ENCODE measurements at places on chromosomes 2 and 18. TPM values are rescaled to one million over a fixed set of nuclear protein-coding genes. Genes with fewer than 3 reads are reported as not detected.

FAM124B gene
- total RNA-seq = 1.8 TPM

SLC66A2 gene
- 37.6 TPM for total RNA-seq

NEU2 gene
- not detected for total RNA-seq

SRSF7 gene
- 119 TPM for total RNA-seq

ERCC3 gene
- total RNA-seq = 39.1 TPM

UPP2 gene
- not detected for total RNA-seq

CREG2 gene
- total RNA-seq = 8.4 TPM

CYBRD1 gene
- total RNA-seq = 383 TPM

MBD1 gene
- total RNA-seq = 93.1 TPM

TNFAIP6 gene
- total RNA-seq = 0.78 TPM

- no peaks in the 10 kb centered on the region for H3K27me3 ChIP-seq
- H3K36me3 ChIP-seq = no peaks in the 10 kb centered on the region
Measured at GRCh38 chr18:36602620-36603019, 226.2 kb downstream of the TPGS2 start.

DNA sequence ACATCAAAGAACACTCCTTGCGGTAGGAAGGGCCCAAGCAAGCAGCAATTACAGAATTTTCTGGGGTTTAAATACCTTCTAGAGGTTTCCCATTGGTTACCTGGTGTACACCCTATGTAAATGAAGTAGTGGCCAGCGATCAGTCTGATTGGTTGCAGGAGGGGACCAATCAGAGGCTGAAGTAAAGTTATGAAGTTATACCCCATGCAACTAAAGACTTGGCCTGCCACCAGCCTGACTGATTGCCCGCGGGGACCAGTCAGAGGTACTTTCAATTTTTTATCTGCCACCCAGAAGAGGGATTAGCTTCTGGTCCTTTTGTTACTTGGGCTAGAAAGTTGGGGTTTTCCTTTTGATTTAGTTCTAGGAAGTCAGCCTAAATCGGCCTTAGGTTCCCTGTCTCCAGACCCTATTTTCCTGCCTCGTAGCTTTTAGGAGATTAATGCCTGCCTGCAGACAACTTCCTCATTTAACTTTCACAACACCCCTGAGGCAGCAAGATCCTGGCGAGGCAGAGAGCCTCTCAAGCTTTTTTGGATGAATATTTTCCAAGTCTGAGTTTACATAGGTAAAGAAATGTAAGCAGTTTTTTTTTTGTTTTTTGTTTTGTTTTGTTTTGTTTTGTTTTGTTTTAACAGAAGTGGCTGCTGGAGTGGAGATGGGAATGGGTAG is 1.5 kb upstream of the DGUOK start:
- H3K4me1 ChIP-seq = peaks cover 38% of the 10 kb centered on the region
- H3K27ac ChIP-seq = no peak overlapping the region
- DNase-seq = no peak
- no peak overlapping the region for H3K4me3 ChIP-seq
- H3K27me3 ChIP-seq = no peaks in the 10 kb centered on the region

DNA sequence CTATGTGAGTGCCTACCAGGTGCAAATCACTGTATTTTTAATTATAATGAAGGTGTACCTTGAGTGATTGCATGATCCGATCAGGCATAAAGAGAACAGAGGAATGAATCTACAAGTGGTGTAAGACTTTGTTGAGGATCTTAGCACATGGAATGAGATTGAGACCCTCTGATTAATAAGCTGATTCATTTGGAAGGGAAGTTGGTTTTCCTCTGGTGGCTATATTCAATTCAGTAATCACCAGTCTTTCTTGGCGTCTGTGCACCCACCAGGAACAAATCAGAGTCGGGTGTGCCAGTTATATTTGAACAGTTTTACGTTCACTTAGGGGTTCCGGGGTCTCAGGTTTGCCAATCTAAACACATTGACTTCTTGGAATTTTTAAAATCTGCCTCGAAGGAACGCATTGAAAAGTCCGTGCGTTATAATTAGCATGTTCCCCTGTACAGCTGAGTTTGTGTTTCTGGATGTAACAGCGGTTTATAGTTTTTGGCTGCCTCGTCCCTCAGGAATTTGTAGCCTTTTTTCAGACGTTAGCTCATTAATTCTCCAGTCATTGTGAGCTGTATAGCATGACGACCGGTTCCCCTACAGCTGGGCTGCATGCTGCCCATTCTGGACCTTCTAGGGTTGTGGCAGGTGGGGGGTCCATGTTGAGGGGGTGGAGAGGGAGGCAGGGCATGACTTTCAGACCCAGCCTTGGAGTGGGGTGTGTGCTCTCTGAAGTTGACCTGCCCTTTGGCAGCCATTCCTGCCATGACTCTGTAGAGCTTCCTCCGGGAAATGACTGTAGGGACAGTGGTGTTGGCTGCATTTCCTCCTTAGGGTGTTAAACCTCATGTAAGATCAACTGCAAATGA is 20.3 kb downstream of the MYO1B start:
- H3K4me3 ChIP-seq = no peak overlapping the region
- peaks cover 21% of the 10 kb centered on the region for H3K4me1 ChIP-seq
- H3K36me3 ChIP-seq = no peaks in the 10 kb centered on the region
- DNase-seq = no peak
- H3K27me3 ChIP-seq = no peaks in the 10 kb centered on the region

DNA sequence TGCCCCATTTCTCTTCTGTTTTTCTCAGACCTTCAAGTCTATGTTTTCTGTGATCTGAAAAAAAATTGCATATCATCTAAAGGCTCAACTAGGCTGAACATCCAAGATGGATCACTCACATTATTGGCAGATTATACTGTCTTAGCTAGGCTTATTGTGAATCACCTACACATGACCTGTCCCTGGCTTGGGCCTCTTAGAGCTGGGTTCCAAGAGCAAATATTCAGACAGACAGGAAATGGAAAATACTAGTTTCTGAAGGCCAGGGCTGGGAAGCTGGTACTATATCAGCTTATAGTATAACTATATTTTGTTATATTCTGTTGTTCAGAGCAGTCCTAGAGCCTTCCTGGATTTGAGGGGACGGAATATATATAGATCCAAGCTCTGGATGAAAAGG is 90.3 kb downstream of the PIK3C3 start:
- H3K4me3 ChIP-seq = no peak overlapping the region
- H3K27ac ChIP-seq = no peak overlapping the region
- H3K4me1 ChIP-seq = no peaks in the 10 kb centered on the region
- no peaks in the 10 kb centered on the region for H3K27me3 ChIP-seq
- H3K36me3 ChIP-seq = peaks cover 41% of the 10 kb centered on the region
- no peak for DNase-seq

GRCh38 chr2:219025637-219026585 is 15.4 kb downstream of the CFAP65 start:
- H3K4me3 ChIP-seq = no peak overlapping the region
- no peaks in the 10 kb centered on the region for H3K36me3 ChIP-seq
- peaks cover 3% of the 10 kb centered on the region for H3K4me1 ChIP-seq
- H3K27ac ChIP-seq = no peak overlapping the region
- DNase-seq = no peak

DNA sequence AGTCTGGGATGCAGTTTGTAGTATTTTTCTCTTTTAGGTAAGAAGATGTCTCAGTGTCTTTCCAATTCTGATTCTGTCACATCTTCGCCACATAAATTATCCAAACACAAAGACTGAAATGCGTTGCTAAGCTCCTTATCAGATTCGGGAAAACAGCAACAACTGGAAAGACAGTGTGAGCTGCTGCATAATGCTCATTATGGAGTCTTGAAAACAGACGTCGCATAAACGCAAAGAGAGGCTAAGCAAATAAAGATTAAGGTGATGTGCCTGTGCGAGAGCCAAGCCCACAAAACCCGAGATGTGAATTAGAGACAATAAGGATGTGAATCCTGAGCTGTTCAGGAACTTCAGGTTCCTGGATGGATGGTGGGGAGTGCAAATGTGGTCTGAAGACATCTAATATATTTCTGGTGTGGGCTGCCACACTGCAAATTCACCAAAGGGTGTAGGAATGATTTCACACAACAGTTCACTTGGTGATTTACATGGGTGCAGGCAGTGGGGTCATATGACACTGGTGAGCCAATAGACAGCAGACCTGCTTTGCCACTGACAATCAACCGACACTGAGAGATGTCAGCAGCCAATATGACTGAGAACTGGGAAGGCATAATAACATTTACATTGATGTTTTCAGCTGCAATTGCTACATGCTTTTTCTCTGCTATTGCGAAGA is 195.8 kb downstream of the MTX2 start:
- no peaks in the 10 kb centered on the region for H3K36me3 ChIP-seq
- no peaks in the 10 kb centered on the region for H3K27me3 ChIP-seq
- no peak overlapping the region for H3K4me3 ChIP-seq
- H3K4me1 ChIP-seq = no peaks in the 10 kb centered on the region
- DNase-seq = no peak

- no peak overlapping the region for H3K27ac ChIP-seq
- no peaks in the 10 kb centered on the region for H3K4me1 ChIP-seq
- peak; percentile 24 for DNase-seq
- H3K36me3 ChIP-seq = no peaks in the 10 kb centered on the region
- H3K27me3 ChIP-seq = no peaks in the 10 kb centered on the region
Measured at GRCh38 chr2:169258045-169258601, 104.2 kb downstream of the LRP2 start.

- H3K4me3 ChIP-seq = no peak overlapping the region
- H3K36me3 ChIP-seq = no peaks in the 10 kb centered on the region
Measured at GRCh38 chr18:78699499-78699898, 280.1 kb upstream of the SALL3 start.

GRCh38 chr2:105125428-105125827 is 87.6 kb downstream of the MRPS9 start:
- no peak for DNase-seq
- no peaks in the 10 kb centered on the region for H3K36me3 ChIP-seq
- H3K27ac ChIP-seq = no peak overlapping the region
- H3K4me3 ChIP-seq = no peak overlapping the region
- no peaks in the 10 kb centered on the region for H3K27me3 ChIP-seq
- no peaks in the 10 kb centered on the region for H3K4me1 ChIP-seq

DNA sequence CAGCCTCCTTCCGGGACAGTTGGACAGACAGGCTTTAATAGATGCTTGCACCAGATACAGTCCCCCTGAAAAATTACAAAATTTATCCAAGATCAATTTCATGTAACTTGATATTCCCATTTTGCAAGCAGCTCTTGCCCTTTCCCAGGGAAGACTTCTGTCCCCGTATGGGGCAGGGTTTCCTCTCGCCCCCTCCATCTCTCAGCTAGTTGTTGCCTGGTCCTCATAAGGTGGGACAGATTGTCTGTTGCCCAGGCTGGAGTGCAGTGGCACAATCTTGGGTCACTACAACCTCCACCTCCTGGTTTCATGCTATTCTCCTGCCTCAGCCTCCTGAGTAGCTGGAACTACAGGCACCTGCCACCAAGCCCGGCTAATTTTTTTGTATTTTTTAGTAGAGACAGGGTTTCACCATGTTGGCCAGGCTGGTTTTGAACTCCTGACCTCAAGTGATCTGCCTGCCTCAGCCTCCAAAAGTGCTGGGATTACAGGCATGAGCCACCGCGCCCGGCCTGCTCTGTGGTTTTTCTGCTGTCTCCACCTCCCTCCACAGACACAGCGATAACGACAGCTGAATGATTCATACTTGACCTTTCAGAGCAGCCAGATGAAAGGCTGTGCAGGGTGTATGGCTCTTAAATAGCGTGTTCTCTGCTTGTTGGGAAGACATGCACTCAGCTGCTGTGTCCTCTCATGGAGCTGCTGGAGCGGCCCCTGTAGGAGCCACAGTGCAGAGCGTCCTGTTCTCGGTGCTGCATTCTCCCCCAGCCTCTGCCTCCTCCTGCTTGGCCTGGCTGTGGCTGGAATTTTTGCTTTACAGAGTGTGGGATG is 61.4 kb downstream of the TTC39C start:
- H3K4me3 ChIP-seq = no peak overlapping the region
- peaks cover 5% of the 10 kb centered on the region for H3K4me1 ChIP-seq
- DNase-seq = peak; percentile 36
- no peak overlapping the region for H3K27ac ChIP-seq
- H3K27me3 ChIP-seq = no peaks in the 10 kb centered on the region

- peaks cover 4% of the 10 kb centered on the region for H3K4me1 ChIP-seq
- H3K4me3 ChIP-seq = no peak overlapping the region
- H3K36me3 ChIP-seq = no peaks in the 10 kb centered on the region
- no peak overlapping the region for H3K27ac ChIP-seq
- peak; percentile 79 for DNase-seq
Measured at GRCh38 chr2:121095257-121096080, 189.5 kb downstream of the TFCP2L1 start.

DNA sequence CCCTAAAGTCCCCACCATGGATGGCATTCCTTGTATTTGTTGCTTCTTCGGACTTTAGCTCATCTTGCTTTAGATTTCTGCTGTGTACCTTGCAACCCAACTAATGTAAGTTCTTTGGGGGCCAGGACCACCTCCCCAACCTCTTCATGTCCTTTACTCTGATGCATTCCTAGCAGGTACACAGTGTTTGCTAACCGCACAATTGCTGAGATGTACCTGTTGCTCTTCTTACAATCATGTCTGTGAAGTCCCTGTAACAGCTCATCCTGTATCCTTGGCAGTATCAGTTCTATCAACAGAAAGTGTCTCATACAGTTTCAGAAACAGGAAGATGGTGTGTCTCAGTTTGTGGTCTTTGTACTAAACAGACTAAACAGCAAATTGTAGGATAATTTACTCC is 24.1 kb downstream of the ST8SIA3 start:
- no peak for DNase-seq
- H3K4me3 ChIP-seq = no peak overlapping the region
- H3K27ac ChIP-seq = no peak overlapping the region
- no peaks in the 10 kb centered on the region for H3K4me1 ChIP-seq
- no peaks in the 10 kb centered on the region for H3K36me3 ChIP-seq
- no peaks in the 10 kb centered on the region for H3K27me3 ChIP-seq

DNA sequence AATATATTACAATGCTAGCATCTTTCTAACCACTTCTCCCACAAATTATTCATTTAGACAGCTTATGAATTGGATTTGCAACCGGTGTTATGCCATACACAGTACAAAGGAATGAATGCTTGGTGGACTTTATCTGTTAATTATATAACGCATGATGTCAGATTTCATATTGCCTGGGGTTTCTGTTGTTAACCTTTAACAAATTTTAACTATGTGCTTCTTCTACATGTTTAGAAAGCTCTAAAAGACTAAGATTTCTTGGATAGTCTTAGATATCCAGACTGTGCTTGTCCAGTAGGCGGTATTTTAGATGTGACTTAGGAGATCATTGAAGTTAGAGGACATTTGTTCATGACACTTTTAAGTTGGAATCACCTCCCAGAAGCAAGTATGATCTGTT is 976.3 kb downstream of the TMEM182 start:
- no peak overlapping the region for H3K27ac ChIP-seq
- H3K36me3 ChIP-seq = no peaks in the 10 kb centered on the region
- H3K27me3 ChIP-seq = no peaks in the 10 kb centered on the region
- DNase-seq = no peak

DNA sequence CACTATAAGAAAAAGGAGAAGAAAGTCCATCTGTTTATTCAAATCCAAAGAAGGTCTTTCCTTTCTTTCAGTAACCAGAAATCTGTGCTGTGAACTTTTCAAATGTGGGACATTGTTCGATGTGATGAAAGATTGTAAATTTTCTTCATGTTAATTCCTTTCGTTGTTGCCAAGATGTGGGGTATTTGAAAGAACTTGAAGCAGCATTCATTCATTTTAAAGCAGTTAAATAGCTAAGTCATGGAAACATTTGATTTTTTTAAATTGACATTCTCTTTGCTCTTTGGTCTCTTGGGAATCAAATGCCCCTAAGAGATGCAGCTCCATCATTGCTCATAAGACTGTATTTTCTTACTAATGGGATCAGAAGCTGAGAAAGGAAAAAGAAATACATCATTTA is 93.7 kb upstream of the EHBP1 start:
- no peaks in the 10 kb centered on the region for H3K27me3 ChIP-seq
- H3K27ac ChIP-seq = no peak overlapping the region
- H3K4me1 ChIP-seq = no peaks in the 10 kb centered on the region

GRCh38 chr2:43537137-43537536 is 58.7 kb downstream of the THADA start:
- no peaks in the 10 kb centered on the region for H3K27me3 ChIP-seq
- peaks cover 9% of the 10 kb centered on the region for H3K4me1 ChIP-seq
- no peak for DNase-seq
